ENCODE measurements at places on chromosomes 6 and 20. TPM values are rescaled to one million over a fixed set of nuclear protein-coding genes. Genes with fewer than 3 reads are reported as not detected.

DNA sequence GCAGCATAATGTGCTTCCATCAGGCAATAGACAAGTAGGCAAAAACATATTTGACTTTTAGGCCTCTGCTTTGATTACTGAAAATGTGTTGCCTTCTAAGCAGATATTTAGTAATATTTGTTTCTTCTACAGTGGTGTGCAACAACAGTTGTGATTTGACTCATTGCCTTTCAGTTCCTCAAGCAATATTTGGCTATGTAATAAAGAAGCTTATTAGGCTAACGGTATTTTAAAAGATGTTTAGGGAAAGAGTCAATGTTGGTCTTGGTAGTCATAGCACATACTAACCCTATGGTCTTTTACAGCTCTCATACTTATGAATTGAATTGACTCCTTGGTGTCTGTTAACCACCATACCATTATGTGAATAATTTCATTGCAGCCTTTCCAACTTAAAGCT, 124.1 kb downstream of the GRIK2 start:
- no peak for DNase-seq

DNA sequence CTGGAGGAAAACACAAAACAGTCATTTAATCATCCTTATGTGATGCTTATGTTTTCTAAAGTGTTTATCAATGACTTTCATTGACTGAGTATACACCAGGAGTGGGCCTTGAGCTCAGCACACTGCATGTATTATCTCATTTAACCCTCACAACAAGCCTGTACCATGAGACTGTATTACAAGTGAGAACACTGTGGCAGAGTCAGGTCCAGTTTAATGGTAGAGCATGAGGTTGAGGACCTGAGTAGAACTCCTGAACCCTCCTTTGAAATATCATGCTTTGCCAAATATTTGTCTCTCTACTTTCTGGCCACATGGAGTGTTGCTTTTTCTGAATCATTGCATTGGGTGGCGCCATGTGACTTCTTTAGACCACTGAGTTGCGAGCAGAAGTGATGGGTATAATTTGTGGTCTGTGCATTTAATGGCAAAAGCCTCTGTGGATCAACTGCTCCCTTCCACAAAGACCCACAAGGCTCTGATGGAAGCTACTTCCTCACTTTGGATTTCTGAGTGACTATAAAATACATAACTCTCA, 65.0 kb upstream of the SIRPG start:
- DNase-seq = no peak

- no peak for DNase-seq
Measured at GRCh38 chr20:42886046-42886445, 303.7 kb downstream of the PTPRT start.

Gene PACRG
- 0.44 TPM for total RNA-seq
